ENCODE measurements at places on chromosomes 4 and X.

DNA sequence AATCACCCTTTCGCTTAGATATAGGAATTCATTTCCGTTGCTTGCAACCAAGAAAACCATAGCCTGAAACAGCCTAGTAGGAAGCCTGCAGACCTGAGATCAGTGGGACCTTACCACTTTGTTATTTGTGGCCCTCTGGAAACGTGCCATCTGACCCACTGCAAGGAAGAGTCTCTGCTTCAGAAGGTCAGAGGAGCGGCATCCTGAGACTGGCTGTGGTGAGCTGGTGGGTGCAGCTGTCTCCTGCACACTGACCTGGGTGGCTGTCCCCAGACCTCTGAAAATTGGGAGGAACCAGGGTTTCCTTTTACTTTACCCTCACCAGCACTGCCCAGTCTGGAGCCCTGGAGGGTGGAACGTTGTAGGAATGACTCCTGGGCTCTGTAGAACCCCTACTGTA is 18.2 kb downstream of the SHROOM2 start:
- no peak for DNase-seq

GRCh38 chr4:123345137-123345934 is 51.3 kb upstream of the SPRY1 start:
- no peak for DNase-seq

- no peak for DNase-seq
Measured at GRCh38 chr4:80875642-80876041, 154.9 kb upstream of the BMP3 start.

DNA sequence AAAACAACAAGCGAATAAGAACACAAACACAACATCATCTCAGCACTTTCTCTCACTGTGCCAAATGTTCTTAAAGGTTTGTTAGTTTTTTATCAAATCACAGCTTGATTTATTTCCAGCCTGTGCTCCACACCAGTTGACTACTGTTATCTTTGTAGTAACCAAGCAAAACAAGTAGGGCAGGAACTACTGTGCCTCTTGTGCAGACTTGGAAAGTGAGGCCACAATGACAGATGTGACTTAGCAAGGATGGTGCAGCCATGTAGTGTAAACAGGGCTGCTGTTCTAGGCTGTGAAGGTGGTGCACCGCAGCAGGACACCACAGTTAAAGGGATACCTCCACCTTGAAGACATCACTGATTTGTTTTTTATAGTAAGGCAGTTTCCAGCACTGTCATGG is 170.0 kb downstream of the IL1RAPL1 start:
- DNase-seq: no peak

DNA sequence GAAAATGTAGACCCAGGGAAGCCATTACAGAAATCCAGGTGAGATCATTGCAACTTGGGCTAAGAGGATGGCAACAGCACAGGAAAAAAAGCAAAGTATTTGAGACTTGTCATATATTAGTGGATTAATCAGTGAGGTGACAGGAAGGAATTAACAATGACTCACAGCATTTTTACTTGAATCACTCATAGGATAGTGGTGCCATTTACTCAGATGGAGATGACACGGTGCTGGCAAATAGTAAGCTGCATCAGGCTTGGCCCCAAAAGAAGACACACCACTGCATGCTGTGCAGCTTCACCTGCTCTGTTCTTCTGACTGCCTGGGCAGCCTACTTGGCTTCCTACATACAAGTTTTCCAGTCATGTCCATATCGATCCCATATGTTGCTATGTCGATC is 144.8 kb downstream of the FRYL start:
- DNase-seq: no peak

DNA sequence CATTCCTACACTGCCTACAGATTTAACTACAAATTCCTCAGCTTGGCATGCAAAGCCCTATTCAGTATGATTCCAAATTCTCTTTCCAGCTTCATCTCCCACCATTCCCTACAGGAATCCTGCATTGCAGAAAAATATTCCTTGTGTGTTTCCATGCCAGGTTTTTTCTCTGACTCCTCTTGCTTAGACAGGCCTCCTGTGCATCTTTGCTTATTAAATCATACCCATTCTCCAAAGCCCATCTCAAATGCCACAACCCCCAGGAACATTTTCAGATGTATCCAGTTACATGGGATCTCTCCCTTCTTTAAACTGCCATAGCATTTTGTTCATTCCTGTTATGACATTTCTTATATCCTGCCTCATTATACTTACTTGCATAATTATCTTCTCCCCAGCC is 106.4 kb upstream of the GRIA3 start:
- DNase-seq: no peak

DNA sequence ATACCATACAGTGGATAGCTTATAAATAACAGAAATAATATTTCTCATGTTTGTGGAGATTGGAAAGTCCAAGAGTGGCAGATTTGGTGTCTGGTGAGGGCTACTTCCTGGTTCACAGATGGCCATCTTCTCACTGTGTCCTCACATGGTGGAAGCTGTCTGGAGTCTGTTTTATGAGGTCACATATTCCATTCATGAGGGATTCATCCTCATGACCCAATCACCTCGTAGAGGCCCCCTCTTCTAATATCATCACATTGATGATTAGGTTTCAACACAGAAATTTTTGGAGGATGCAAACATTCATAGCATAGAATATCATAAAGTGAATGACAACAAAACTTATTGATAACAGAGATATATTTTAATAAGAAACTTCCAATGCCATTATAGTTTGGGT is 568.0 kb downstream of the STIM2 start:
- DNase-seq: no peak

- DNase-seq: no peak
Measured at GRCh38 chr4:112860830-112861690, 188.4 kb upstream of the ANK2 start.

DNA sequence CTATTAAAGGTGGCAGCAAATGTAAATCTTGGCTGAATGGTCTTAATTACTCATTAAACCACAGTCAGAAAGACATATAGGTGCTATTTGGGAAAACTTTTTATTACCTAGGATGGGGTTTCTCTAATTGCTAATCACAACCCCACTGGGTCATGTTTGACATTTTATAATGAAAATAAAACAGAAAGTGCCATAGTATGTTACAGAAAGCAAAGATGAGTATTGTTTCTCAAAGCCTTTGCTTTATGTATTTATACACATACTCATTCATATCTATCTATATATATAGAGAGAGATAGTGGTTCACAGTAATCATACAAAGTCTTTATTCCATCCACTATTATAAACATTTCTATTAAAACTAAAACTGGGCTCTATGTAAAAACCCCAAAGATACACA is 18.2 kb downstream of the TMEM184C start:
- DNase-seq: no peak
